H1 (cell line): ENCODE measurements at places on chromosomes 7 and 10. TPM values are rescaled to one million over a fixed set of nuclear protein-coding genes. Genes with fewer than 3 reads are reported as not detected.

- DNase-seq, result no peak
- no peaks in the 10 kb centered on the region for H3K27me3 ChIP-seq
Measured at GRCh38 chr10:119263951-119264617, 56.7 kb downstream of the GRK5 start.

- no peak for DNase-seq
- peaks cover 10% of the 10 kb centered on the region for H3K4me1 ChIP-seq
- no peaks in the 10 kb centered on the region for H3K27me3 ChIP-seq
- H3K4me3 ChIP-seq, result no peak overlapping the region
- H3K27ac ChIP-seq, result no peak overlapping the region
Measured at GRCh38 chr10:96441987-96442643, 71.6 kb downstream of the TLL2 start.

GRCh38 chr7:129923709-129924108 is 29.1 kb downstream of the UBE2H start:
- H3K27ac ChIP-seq, result no peak overlapping the region
- H3K4me3 ChIP-seq, result no peak overlapping the region
- no peaks in the 10 kb centered on the region for H3K4me1 ChIP-seq
- no peak for DNase-seq

DNA sequence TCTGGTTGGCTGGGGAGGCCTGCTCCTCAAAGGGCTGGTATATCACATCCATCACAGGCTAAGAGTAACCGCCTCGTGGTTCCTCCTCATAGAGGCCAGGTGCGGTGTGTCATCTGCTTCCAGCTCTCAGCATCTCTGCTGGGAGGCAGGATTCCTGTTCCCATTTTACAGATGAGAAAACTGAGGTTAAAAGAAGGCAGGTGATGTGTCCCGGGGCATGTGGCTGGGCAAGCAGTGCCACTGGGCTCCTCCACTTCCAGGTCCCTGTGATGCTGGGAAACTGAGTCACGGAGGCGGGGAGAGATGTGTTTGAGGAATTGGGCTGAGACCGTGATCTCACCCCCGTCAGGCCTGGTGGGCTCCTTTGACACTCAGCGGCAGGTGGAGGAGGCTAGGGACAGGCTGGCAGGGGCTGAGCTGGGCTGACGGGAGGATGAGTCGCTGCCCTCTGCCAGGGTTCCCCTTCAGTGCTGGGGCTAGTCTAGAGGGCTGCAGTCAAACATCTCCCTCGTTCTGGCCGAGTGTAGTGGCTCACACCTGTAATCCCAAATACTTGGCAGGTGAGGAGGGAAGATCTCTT is 9.4 kb downstream of the ARPC1B start:
- H3K27ac ChIP-seq, result no peak overlapping the region
- no peaks in the 10 kb centered on the region for H3K27me3 ChIP-seq
- peaks cover 3% of the 10 kb centered on the region for H3K4me1 ChIP-seq
- DNase-seq, result no peak
- H3K4me3 ChIP-seq, result no peak overlapping the region
- H3K36me3 ChIP-seq, result peaks cover 5% of the 10 kb centered on the region; the same call in 1 of the 2 replicates

- no peaks in the 10 kb centered on the region for H3K4me1 ChIP-seq
- no peak overlapping the region for H3K27ac ChIP-seq
- peaks cover 38% of the 10 kb centered on the region for H3K36me3 ChIP-seq
- H3K27me3 ChIP-seq, result no peaks in the 10 kb centered on the region
- no peak for DNase-seq
- H3K4me3 ChIP-seq, result no peak overlapping the region
Measured at GRCh38 chr10:92490387-92490786, 83.5 kb downstream of the IDE start.

Gene STEAP1B
- 8.6 and 8.7 TPM in 2 replicates for total RNA-seq

Gene ANKRD7
- not detected in 2 replicates for total RNA-seq

Gene TMEM213
- total RNA-seq, result 0.67 TPM in 1 of 2 replicates, not detected in the other
